Myocyte (in vitro differentiated cells): ENCODE measurements at places on chromosomes 11 and 22. TPM values are rescaled to one million over a fixed set of nuclear protein-coding genes. Genes with fewer than 3 reads are reported as not detected.

- peak; percentile 36 for DNase-seq
Observed at GRCh38 chr11:16012125-16012751, 344.1 kb downstream of the SOX6 start.

DNA sequence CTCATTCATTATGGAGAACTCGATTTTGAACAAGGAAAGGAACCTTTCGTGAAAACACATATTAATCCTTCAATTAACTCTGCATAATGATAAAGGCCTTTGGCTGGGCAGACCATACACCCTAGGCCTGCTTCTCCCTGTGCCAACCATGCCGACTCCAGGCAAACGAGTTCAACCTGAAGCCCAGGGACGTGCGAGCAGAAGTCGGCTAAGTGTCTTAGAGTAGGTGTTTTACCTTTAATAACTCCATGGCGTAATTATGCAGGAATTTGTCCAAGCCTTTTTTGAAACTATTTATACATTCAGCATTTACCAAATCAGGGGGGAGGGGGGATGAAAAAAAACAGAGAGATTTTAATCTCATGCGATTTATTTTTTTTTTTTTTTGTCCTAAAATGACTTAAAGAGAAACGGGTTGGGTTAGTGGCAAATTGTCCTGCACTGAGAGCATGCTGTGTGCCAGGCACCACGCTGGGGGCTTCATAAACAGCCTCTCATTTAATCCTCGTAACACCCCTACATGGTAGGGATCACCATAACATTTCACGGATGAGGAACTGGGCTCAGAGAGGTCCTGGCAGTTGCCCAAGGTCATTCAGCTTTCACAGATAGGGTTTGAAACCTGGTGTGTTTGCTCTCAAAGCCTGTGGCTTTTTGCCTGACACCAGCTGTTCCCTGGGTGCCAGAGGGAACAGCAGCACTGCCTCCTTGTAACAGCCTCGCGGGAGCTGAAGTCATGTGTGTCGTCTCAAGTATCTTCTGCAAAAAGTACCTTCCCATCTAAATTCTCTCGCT lies 423.9 kb downstream of the MN1 start:
- DNase-seq: peak; percentile 85

DNA sequence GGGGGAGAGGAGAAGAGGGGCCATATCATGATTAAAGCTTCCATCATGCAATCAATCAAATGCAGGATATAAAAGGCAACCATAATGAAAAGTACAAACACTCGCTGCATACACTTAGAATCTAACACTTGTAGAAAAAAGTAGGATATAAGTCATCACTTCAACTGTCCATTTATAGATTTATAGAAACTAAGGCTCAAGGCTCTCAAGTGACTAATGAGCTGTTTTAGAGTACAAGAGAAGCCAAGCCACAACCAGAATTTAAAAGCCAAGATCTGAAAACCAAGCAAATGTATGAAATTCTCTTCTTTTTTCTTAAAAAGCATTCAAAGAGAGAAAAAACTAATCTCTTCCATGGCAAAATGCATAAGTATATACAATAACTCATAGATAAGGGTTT lies 160.2 kb upstream of the BLID start:
- no peak for DNase-seq

- no peak for DNase-seq
Observed at GRCh38 chr11:64224151-64224890, 1.7 kb downstream of the TRPT1 start.

GRCh38 chr11:133337951-133338418 lies 194.3 kb downstream of the OPCML start:
- no peak for DNase-seq

GRCh38 chr11:121571506-121571905 lies 118.7 kb upstream of the SORL1-AS1 start:
- no peak for DNase-seq

DNA sequence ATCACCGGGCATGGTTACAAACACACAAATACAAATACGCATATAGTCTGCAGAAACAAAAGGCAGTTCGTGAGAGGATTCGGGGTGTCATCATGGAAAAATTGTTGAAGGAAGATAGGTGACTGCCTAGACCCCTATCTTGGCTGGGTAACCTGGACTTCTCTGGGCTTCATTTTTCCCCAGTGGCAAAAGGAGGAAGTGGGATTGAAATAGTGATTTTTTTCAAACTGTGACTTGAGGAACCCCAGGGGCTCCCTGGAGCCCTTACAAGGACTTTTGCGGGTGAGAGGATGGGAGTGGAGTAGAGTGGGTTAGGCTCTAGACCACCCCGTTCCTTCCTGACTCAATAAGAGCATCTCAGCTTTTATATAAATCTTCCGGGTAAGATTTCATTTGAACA lies 1.0 kb upstream of the ELF5 start:
- no peak for DNase-seq

GRCh38 chr11:130454491-130455252 lies 6.2 kb downstream of the ADAMTS15 start:
- DNase-seq: no peak

- no peak for DNase-seq
Observed at GRCh38 chr11:16512899-16513241, 156.5 kb upstream of the SOX6 start.

DNA sequence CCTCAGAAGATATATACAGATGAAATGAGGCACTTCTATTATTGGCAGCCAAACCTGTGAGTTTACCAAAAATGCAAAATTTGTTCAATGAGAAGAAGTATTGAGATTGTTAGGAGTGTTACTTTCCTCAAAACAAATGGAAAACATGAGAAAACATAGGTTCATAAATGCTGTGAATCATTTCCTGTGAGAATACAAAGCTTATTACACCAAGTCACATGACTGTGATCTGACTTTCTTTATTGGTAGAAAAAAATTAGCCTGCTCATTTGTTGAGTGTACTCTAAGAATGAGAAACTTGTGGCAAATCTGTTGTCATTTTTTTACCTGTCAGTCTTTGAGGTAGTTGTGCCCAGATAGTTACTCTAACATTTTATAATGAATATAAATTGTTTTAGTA lies 215.1 kb downstream of the TMEM135 start:
- DNase-seq: no peak

DNA sequence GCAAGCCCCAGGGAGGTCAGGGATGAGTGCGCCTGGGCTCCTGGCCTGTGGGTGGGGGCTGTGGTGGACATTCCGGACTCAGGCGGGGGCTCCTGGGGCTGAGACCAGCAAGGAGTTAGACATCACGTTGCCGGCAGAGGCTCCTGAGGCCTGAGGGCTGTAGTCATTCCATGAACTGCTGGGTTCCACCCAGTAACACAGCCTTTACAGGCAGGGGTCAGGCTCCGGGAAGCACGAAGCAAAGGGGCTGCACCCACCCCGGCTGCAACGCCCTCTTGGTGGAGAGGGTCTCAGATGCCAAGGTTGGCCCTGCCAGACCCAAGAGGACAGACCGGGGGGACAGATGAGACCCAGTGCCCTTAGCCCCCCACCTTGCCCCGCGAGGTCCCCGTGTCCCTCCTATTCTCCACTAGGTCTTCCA lies 9.0 kb downstream of the TNNT3 start:
- peak; percentile 10 for DNase-seq

GRCh38 chr11:83678831-83679584 lies 392.8 kb upstream of the CCDC90B start:
- DNase-seq: no peak

DNA sequence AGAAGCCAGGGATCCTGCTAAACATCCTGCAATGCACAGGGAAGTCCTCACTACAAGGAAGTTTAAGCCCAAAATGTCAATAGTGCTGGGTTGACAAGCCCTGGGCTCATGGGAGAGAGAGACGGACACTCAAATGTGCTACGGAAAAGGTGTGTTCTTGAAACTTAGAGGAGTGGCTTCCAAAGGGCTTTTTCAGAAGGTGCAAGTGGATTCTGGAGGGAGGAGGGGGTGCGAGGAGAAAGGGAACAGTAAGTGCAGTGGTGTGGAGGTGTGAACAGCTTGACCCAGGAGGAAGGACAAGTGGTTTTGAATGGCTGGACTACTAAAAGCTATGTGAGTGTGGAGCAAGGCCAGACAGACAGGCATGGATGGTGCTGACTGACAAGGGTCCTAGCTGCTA lies 50.4 kb upstream of the CECR2 start:
- DNase-seq: no peak

DNA sequence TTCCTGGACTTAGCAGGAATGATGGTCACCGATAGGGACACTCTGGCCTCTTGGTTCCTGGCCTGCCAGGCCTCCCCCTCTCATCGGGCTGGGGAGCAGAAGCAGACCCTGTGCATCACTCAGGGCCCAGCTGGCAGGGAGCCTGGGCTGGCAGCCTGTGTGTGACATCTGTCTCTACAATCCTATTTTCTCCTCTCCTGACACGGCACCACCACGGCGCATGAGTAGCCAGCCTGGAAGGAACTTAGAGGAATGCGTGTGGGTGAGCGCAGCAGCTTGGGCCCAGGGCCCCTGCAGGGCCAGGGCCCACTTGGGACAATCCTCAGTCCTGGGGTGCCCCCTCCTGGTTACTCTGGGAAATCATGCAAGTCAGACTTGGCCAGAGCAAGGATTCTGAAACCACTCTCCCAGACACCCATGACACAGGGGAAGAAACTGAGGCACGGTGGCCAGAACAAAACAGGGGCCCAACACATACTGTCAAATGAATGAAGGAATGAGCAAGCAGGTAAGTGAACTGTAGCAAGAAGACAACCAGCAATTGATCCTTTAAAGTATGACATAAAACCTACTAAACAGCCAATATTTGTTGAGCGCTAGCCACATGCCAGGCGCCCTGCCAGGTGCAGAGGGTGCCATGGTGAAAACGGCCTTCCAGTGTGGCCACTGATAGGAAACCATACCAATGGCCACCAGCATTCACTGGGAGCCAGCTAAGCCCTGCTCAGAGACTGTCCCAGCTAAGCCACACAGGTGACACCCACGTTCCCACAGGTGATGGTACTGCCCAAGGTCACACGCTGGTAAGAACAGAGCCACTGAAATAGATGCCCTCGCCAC lies 13.3 kb downstream of the RSPH14 start:
- DNase-seq: peak; percentile 91

GRCh38 chr11:17924713-17925112 lies 88.1 kb downstream of the SERGEF start:
- DNase-seq: peak; percentile 24

GRCh38 chr22:21591695-21592094 lies 24.2 kb downstream of the UBE2L3 start:
- peak; percentile 82 for DNase-seq

- peak; percentile 18 for DNase-seq
Observed at GRCh38 chr11:88320149-88320559, 17.4 kb downstream of the CTSC start.

GRCh38 chr11:34358728-34359547 lies 1.1 kb upstream of the ABTB2 start:
- DNase-seq: peak; percentile 86

GRCh38 chr11:6323291-6323905 lies 3.1 kb upstream of the CAVIN3 start:
- DNase-seq: no peak

GRCh38 chr11:2911088-2911784 lies 18.0 kb downstream of the PHLDA2 start:
- DNase-seq: no peak

DNA sequence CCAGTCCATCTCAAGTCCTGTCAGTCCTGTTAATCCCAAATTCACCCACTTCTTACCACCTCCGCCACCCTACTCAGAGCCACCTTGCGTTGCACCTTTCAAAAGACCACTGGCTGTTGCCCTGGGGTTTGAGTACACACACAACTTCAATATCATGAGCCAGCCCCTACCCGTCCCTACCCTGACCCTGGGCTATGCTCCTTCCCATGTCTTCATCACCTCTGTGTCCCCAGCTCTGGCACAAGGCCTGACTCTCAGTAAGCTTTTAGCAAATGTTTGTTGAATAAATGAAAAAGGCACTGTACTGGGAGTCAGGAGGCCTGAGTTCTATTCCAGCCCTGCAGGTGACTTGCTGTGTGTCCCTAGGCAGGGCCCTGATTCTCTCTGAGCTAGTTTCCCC lies 26.5 kb downstream of the OTOG start:
- no peak for DNase-seq

- DNase-seq: peak; percentile 64
Observed at GRCh38 chr11:118913411-118914125, 12.2 kb downstream of the BCL9L start.

DNA sequence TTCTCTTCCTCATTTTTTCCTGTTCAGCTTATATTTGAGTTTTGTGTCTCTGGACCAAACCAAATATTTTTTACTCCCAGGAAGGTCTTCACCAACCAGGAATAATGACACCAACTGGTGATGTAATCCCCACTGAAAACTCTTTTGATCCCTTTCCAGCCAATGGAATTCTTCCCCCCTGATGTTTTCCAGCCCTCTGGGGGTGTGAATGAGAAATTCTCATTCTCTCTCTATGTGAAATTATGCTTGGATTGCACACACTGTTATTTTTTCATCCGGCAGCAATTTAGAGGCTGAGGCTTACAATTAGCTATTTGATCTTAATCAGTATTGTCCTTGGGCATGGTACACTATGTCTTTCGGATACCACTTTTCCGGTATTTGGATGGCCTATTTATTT lies 39.5 kb upstream of the SLC1A2 start:
- no peak for DNase-seq

- no peak for DNase-seq
Observed at GRCh38 chr11:73389134-73389525, 12.9 kb downstream of the RELT start.

DNA sequence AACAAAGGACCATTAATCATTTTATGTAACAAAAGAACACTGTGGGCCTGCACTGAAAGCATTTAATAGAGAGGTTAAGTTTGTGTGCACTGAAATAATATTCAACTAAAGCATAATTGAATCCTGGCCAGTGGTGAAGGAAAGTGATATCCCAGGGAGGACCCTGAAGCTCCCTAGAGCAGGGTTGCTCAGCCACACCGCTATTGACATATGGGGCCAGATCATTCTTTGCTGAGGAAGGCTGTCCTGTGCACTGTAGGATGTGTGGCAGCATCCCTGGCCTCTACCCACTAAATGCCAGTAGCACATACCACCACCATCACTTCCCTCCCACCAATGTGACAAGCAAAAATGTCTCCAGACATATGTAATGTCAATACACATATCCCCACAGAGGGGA lies 166.1 kb upstream of the MTNR1B start:
- DNase-seq: no peak

GRCh38 chr22:37334461-37334858 lies 52.2 kb downstream of the CYTH4 start:
- no peak for DNase-seq

- no peak for DNase-seq
Observed at GRCh38 chr11:12109591-12110196, 696 bp upstream of the MICAL2 start.

SCGB1D2 gene
- not detected in 2 replicates for total RNA-seq

CPT1A gene
- 1.9 and 2.8 TPM in 2 replicates for total RNA-seq

FREY1 gene
- 0.29 and 0.42 TPM in 2 replicates for total RNA-seq

SLC29A2 gene
- 4.5 and 8.5 TPM in 2 replicates for total RNA-seq

GGT5 gene
- 20.5 and 30.7 TPM in 2 replicates for total RNA-seq

GUCY1A2 gene
- total RNA-seq: 0.21 and 0.29 TPM in 2 replicates
